ENCODE measurements at places on chromosomes 13 and 19. TPM values are rescaled to one million over a fixed set of nuclear protein-coding genes. Genes with fewer than 3 reads are reported as not detected.
A peak's percentile ranks its signal among the peaks of the same experiment; 100 is the strongest.

- DNase-seq: no peak
Measured at GRCh38 chr13:74114202-74114601, 20.0 kb downstream of the KLF12 start.

GRCh38 chr13:103663996-103664395 lies 597.8 kb upstream of the SLC10A2 start:
- DNase-seq: no peak

FAM32A gene
- 61.9 TPM for polyA plus RNA-seq

KCTD15 gene
- 34.7 TPM for polyA plus RNA-seq

KCNJ14 gene
- polyA plus RNA-seq: 0.71 TPM

DNA sequence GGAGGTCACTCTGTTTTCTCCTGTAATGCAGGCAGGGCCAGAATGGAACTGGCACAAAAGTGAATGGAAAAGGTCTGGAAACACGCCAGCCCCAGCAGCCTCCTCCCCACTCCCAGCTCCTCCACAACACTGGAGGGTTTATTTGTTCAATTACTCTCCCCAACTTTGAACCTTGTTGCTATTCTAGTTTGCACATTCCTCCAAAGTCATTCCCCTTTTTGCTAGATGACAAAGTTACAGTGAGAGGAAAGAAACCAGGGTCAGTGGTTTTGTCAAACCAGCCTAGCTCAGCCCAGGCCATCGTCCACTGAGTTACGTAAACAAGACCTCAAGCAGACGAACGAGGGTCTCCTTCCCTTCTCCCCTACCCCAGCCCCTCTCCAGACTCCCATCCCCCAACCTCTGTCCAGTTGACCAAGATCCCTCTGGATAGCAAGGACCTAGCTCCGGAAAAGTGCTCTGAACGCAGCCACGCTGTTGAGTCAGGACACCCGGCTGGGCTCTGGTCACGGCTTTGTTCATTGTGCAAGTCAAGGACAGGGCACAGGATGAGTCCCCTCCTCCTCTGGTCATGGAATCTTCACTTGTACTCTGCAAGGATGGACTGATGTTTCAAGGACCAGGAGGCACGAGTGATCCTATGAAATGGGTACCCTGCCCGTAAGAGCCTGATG lies 180.0 kb downstream of the USP12 start:
- DNase-seq: no peak

DNA sequence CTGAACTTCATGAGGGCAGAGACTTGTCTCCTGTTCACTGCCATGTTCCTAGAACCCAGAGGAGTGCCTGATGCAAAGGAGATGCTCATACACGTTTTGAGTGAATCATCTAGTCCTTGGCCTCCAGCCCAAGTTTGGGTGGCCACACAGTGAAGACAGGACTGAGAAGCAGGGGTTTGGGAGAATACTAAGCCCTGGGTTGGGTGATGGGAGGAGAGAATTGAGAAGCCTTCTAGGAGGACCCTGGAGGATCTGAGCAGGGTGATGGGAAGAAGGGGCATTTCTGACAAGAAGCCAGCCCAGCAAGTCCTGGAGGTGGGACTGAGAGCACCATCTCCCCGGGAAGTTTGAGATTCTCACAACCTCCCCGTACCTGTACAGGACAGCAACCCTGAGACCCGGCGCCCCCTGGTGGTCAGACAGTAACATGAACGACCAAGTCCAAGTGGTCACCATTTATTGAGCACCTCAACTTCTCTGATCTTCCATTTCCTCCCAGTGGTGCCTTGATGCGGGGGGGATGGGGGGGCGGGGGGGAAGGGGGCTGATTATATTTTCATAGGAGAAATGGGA lies 11.0 kb downstream of the CTU1 start:
- no peak for DNase-seq

- no peak for DNase-seq
Measured at GRCh38 chr19:5943623-5944022, 29.6 kb downstream of the CAPS start.

ICAM1 gene
- polyA plus RNA-seq: 8.3 TPM

DNA sequence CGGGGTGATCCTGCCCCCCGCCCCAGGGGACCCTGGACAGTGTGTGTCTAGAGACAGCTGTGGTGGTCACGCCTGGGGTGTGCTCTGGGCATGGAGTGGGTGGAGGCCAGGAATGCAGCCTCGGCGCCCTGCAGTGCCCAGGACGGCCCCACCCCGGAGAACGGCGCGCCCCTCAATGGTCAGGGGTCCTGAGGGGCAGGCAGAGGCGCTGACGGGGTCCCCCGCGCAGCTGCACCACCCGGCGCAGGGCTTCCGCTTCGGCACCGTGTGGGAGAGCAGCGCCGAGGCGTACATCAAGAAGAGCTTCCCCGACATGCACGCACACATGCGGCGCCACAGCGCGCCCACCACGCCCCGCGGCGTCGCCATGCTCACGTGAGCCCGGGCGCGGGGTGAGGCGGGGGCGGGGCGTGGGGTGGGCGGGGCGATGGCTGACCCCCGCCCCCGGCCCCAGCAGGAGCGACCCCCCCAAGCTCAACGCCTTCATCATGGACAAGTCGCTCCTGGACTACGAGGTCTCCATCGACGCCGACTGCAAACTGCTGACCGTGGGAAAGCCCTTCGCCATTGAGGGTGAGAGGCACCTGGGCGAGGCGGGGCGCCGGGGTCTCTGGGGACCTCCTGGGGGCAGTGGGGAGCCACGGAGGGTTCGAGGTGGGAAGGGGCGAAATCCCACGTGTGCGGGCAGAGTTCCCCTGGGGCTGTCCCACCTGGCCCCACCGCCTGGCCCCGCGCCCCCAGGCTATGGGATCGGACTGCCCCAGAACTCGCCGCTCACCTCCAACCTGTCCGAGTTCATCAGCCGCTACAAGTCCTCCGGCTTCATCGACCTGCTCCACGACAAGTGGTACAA lies 7.4 kb downstream of the GRIN3B start:
- no peak for DNase-seq

DNA sequence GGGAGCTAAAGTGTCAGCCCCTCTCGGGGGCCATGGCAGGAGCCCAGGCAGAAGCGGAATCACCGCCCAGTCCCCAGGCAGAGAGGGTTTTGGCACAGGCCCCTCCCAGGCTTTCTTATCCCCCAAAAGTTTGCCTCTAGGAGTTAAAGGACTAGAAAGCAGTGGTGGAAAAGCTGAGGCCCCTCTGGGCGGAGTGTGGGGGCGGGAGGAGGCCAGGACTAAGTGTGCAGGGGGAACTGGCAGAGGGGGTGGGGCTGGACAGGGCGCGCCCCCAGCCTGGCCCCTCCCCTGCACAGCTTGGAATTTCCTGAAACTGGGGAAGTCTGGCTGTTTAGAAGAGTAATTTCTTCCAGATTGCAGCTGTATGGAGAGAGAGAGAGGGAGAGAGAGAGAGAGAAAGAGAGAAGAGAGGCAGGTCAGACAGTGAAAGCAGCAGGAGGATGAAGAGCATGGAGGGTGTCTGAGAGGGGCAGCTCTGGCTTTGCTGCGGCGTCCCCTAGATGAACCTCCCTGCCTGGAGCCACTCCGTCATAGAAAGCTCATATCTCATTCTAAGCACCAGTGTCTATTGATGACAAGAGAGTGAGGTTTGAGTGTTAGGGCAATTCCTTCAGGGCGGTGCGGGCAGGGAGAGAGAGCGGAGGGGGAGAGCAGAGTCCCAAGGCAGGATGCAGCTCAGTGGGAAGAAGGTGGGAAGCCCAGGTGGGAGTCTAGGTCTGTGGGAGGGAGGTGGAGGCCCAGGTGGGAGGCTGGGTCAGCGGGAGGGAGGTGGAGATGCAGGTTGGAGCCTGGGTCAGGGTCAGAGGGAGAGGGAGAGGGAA lies at the start of gene CDC42EP5:
TSS of gene CDC42EP5 (minus strand) at position 226 of the 821 bp plus-strand sequence. CDS start 7,749 bp downstream, outside the sequence.
- peak; percentile 93 for DNase-seq

ZFR2 gene
- 0.29 TPM for polyA plus RNA-seq

BRME1 gene
- polyA plus RNA-seq: 4.0 TPM

KRTDAP gene
- polyA plus RNA-seq: 65.7 TPM

HTR2A gene
- 0.20 TPM for polyA plus RNA-seq

GRCh38 chr19:13817018-13817614 lies 21.9 kb downstream of the ZSWIM4 start:
- DNase-seq: no peak

DNA sequence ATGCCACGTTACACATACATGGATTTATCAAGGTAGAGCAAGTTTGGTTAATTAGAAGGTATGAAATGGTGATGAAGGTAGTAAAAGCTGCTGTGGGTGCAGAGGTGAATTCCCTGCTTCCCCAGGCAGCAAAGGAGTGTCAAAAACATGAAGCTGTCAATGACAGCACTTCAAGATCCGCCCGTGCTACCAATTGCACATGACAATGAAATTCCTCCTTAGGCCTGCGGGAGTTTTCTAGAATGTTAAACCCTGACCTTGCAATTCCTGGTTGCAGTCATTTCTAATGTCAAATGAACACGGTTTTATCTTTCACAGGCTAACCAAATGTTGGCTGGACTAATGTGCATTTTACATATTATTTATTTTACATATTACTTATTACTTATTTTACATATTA lies 67.7 kb upstream of the LSM14A start:
- no peak for DNase-seq

DNA sequence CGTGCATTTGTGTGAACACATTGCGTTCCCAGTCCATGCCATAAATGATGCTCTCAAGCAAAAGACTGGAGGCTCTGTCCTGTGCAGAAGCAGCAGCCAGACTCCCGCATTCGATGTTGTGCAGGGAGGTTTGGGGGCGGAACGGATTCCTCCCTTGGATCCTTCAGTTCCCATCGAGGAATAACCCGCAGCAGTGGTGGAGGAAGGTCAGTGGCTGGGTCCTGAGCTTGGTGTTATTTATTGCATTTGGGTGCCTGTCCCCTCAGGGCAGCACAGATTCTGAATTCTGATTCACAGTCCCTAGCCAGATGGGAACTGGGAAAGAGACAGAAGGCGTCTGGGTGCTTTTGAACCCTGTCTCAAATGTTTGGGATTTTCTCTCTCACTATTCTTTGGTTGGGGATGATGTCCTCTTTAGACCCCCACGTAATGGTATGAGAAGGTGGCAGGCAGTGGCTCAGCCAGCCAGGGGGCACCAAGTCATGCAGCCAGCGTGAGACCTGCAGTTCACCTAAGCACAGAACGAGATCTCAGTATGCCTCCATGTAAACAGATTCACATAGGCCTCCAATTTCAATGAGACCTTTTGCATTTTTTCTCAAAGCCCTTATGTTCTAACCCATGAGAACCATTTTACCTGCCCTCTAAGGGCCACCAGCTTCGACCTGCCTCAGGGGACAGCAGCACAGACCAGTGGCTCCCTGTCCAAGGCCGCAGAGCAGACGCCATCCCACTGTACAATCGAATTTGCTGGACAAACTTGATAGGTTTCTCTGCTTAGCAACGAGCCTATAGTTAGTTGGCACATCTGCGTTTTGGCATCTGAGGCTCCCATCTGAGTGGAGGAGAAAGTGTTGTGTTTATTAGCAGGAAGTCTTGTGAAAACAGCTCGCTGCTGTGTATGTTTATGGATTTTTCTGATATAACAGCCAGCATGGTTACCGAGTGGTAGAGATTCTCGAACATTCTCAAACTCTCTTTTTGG lies 17.8 kb downstream of the KCTD15 start:
- no peak for DNase-seq

UNC13A gene
- polyA plus RNA-seq: 0.10 TPM

STARD13 gene
- 23.2 TPM for polyA plus RNA-seq

GRCh38 chr13:103386341-103386740 lies 320.1 kb upstream of the SLC10A2 start:
- DNase-seq: peak; percentile 13

DNA sequence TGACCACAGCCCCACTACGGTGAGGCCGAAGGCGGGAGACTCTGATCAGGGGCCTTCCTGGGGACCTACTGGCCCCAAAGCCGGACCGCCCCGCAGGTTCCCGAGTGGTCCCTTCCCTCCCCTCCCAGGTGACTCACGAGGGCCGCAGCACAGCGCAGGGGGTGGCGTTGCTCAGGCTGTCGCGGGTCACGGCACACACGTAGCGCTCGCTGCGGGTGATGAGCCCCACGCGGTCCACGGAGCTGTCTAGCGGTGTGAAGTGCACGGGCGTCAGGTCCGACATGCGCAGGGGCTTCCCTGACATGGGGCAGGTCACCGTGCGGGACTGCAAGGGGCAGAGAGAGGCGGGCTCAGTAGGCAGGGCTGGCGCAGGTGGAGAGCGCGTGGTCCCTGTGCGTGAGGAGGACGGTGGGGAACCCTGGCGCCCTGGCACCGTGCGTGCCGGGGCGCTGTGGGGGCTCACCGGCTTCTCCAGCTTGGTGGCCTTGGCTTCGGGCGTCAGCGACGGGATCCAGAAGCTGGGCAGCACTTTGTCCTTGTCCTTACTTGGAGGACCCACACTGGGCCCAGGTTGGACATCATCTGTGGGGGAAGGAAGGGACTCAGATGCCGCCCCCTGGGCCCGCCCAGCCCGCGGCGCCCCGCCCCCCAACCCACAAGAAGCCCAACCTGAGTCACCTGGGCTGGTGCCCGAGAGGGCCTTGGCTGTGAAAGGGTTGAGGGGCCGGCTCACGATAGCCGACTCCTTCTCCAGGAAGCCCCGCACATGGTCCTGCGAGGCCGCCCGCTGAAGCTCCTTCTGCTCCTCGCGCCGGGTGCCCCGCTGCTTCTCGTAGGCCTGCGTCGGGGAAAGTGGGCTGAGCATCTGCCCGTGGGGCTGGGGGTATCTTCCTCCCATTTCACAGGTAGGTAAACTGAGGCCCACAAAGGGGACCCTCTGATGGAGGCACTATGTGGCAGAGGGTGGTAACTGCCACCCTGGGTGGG lies 23.7 kb downstream of the NOSIP start:
- DNase-seq: no peak
